Fibroblast of skin of abdomen (primary cell): ENCODE measurements at places on chromosomes 6 and 20.

- no peak for DNase-seq
Observed at GRCh38 chr6:132995432-132995831, 181.1 kb downstream of the RPS12 start.

DNA sequence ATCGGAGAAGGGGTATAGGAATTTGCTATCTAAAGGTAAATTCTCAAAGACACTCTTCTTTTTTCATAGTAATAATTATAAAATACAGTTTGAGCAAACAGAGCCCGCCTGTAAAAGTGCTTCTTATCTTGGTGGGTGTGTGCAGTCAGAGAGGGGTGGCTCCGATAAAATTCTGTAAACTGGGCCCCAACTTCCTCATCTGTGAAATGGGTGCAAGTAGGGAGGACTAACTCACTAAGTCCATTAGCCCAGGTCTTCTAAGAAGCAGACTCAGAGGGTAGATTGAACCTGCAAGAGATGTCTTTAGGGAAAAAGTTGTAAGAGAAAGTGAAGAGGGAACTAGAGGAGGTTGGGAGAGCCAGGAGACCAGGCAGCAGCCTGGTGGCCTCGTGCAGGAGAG lies 245.8 kb upstream of the RREB1 start:
- no peak for DNase-seq

DNA sequence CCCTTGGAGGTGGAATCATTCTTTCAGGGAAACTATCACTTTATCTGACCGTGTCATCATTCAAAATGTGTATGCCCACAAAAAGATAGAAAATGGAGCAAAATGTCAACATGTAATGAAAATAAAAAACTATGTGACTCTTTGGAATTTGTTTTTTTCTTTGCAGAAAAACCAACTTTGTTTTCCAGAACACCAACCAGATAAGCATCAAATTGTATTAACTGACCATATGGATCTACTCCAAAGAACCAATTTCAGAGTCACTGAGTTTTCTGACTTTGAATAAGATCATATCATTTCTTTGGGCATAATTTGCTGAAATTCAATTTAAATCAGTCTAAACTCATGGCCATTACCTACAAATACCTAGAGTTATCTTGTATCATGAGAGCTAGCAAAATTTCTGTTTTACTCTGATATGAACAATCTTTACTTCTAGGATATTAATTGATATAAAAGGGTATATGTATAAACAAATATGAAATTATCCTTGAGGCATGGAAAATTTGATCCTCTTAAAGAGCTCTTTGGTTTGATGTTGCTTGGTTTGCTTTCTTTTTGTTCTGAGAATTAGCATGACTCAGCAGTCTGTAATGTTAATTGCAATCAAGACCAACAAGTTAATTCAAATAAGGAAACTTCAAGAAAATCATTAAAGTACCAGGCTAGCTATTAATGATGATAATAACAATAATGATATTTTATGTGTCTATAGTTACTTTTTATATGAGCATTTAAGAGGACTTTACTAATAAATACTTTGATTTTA lies 444.4 kb upstream of the MARCKS start:
- DNase-seq, result peak; percentile 42

DNA sequence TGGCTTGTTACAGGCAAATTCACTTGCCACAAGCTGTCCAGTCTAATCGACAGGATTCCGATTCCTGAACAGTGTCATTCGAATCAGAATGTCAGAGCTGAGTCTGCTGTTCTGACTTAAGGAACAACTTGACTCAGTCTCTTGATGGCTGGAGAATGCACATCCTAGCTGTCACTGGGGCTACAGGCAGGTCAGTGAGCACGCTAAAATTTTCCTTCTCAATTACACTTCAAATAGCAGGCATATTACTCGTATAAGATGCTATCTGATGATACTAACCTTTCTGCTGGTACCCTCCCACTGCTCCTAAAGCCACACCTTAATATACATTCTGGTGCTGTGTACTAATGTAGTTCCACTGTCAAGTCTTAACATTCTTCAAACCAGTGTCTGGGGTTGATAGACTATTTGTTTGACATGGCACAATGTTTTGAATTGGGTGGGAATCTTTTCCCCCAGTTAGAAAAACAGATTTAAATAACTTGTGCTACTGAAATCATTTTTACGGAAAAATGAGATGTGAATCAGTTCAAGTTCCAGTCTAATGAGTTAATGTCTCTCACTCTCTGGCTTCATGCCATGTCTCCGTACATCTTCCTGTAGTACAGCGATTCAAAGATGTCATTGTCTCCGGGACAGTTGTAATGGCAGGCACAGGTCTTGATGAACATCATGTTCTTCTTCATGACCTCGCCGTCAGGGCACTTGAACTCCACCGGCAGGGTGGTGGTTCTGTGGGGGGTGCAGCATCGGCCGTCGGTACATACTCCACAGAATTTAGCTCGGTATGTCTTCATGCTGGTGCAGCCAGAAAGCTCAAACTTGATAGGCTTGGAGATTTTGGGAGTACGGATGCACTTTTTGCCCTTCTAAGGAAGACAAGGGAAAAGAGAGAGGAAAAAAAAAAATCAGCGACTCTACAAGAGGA lies 2.2 kb downstream of the CCN2 start:
- peak; percentile 69 for DNase-seq
